Activated naive CD8-positive, alpha-beta T cell treated with anti-CD3 and anti-CD28 coated beads, Interleukin-2, amount 50 U/mL, for 24 hours (primary cell): ENCODE measurements at places on chromosomes 6 and 20.

- DNase-seq, result no peak
Observed at GRCh38 chr6:69926745-69927144, 60.4 kb downstream of the COL19A1 start.

- DNase-seq, result no peak
Observed at GRCh38 chr6:80319196-80319595, 212.7 kb downstream of the BCKDHB start.

- DNase-seq, result no peak
Observed at GRCh38 chr6:123323452-123324329, 313.1 kb downstream of the TRDN start.

DNA sequence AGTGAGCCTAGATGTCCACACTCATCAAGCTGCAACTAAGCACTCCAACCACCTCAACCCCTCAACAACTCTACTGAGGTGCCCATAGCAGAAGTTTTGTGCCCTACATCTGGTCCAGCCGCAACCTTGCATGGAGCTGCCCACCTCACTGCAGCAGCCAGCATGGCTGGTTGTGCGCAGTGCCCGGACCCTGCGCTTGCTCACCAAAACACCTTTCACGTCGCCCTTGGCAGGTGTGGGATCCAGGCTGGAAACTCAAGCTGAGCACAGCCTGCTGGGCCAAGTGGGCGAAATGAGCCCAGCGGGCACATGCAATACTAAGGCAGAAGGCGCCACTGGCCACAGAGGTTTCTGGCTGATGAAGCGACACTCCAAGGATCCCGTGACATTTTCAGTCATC is 902.4 kb downstream of the TBC1D32 start:
- DNase-seq, result no peak

- DNase-seq, result no peak
Observed at GRCh38 chr20:20972490-20972889, 133.7 kb downstream of the LINC00237 start.

- DNase-seq, result no peak
Observed at GRCh38 chr20:16407251-16408067, 165.8 kb downstream of the KIF16B start.

GRCh38 chr6:170175644-170176135 is 115.2 kb downstream of the DLL1 start:
- no peak for DNase-seq

GRCh38 chr6:149492798-149493343 is 8.1 kb upstream of the ZC3H12D start:
- no peak for DNase-seq

- no peak for DNase-seq
Observed at GRCh38 chr6:149761438-149761837, 11.9 kb downstream of the PCMT1 start.

- no peak for DNase-seq
Observed at GRCh38 chr20:43820731-43821330, 93.8 kb upstream of the TOX2 start.

- no peak for DNase-seq
Observed at GRCh38 chr20:4601630-4602296, 119.9 kb upstream of the PRND start.

GRCh38 chr20:11001764-11002540 is 328.2 kb upstream of the JAG1 start:
- DNase-seq, result no peak

- no peak for DNase-seq
Observed at GRCh38 chr20:54195483-54196472, 12.1 kb upstream of the PFDN4 start.

- DNase-seq, result no peak
Observed at GRCh38 chr20:11193241-11193640, 519.4 kb upstream of the JAG1 start.

DNA sequence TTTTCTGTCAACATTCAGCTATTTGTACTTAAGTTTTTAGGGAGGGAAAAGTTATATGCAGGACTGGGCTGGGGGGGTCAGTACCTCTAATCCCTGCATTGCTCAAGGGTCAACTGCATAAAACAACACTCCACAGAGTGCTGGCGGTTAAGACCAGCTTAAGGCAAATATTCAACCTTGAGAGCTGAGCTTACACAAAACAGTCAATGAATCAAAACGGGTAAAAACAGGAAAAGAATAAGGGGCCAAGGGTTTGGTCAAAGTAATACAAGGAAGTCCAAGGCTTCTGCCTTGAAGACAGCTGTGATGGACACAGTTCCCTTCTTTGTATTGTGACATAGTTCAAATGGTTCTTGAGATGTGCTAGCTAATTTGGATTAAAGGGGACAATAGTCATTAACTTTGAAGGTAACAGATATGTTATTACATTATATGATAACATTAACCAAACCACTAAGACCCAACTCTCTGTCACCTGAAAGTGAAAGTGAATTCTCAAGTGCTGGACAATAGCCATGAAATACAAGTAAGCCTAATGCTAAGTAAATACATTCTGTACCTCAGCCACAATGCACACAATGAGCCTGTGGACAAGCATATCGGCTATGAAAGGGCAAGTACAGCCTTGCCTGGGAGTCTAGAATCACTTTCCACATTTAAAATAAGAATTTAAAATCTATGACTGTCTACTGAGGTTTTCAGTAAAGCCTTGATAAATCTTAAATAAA is 106.8 kb downstream of the PDE10A start:
- DNase-seq, result no peak

- no peak for DNase-seq
Observed at GRCh38 chr20:21681234-21681921, 24.1 kb upstream of the PAX1 start.

DNA sequence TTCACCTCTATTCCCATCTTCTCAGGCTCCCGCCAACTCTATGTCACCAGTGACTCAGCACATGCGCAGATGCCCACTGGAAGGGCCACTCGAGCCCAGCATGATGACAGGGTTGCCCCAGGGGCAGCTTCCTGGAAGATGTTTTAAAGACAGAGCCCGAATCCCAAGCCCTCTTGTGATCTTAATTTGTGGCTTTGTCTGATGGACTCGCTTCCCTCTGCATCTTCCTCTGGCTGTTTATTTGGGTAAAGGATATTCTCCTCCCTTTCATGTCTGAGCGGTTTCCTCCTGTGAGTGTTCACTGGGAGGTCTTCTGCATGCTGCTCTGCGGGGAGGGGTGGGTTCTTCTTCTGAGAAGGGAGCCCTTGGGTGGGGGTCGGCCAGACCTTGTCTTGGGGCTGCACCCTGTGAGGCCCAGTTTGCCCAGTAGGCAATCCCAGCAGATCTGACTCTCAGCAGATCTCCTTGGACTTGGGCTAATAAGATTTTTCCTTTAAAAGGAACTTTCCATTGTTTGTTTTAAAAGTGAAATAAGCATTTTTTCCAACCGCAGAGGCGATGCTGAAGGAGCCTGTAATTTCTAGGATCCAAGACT is 401.0 kb downstream of the CDC5L start:
- no peak for DNase-seq

- no peak for DNase-seq
Observed at GRCh38 chr6:99016355-99016754, 68.6 kb upstream of the FBXL4 start.

DNA sequence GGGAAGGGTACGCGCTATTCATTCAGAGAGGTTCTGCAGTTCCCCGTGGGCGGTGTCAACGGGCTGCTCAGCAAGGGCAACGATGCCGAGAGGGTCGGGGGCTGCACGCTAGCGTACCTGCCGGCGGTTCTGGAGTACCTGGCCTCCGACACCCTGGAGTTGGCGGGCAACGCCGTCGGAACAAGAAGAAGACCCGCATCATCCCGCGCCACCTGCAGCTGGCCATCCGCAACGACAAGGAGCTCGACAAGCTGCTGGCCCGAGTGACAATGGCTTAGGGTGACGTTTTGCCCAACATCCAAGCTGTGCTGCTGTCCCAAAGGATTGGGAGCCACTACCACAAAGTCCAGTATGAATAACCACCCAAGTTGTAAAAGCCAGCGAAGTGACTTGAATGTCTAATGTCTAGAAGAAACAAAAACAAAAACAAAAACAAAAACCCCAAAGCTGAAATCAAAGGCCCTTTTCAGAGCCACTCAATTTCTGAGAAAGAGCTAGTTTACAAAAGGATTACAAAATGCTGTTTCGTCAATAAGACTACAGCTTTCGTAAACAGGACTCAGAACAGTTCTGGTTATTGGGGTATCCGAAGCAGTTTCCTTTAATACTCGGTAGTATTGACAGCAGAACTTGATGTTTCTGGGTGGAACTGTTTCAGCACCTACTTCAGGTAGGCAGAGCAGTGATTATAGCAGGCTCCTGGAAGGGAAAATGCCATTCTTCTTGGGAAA is 21.9 kb upstream of the SLC17A4 start:
- DNase-seq, result no peak
